ENCODE measurements at places on chromosomes 2 and 18.

- no peak for DNase-seq
These were observed 72.5 kb downstream of the KLF7 start for GRCh38 chr2:207093234-207093633.

GRCh38 chr2:15649561-15650255, 58.0 kb downstream of the DDX1 start:
- no peak for DNase-seq

- DNase-seq, result no peak
These were observed 15.5 kb downstream of the MROH2A start for GRCh38 chr2:233793465-233794127.

DNA sequence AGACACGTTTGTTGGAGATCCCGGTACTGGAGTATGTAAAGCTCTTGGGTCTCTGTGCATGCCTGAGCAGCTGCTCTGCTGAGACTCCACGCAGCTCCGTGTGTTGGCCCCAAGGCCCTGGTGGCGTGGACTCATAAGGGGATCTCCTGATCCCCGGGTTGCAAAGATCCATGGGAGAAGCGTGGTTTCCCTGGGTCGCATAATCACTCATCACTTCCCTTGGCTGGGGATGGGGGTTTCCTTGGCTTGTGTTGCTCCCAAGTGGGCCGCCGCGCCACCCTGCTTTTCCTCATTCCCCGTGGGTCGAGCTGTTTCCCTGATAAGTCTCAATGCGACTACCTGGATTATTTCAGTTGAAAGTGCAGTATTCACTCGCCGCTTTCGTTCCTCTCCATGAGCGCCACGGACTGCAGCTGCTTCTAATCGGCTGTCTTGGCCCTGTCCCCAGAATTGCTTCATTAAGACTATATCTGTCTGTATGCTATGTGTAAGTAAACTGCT, 76.0 kb downstream of the EPC2 start:
- no peak for DNase-seq

GRCh38 chr2:44553456-44553855, 191.7 kb downstream of the CAMKMT start:
- no peak for DNase-seq

GRCh38 chr2:85490861-85491755, 47.9 kb upstream of the MAT2A start:
- DNase-seq, result no peak

DNA sequence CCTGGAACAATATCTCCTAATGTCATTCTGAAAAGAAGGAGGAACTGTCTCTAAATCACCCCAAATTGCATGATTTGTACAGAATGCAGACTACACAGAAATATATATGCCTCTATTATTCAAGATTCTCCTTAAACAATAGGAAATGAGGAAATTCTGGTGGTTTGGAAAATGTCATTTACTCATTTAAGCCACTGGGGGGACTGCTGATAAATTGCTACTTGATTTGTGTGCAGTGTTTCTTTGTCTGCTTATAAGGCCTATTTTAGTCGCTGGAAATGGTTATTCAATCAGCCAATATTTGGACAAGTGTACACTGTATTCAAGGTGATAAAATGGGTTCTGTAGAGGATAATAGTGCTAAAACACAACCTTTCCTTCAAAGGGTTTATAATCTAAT, 801.9 kb upstream of the CELF4 start:
- DNase-seq, result no peak

GRCh38 chr2:111972955-111973565, 74.7 kb downstream of the MERTK start:
- DNase-seq, result no peak

GRCh38 chr18:49677081-49677480, 115.2 kb downstream of the LIPG start:
- no peak for DNase-seq

GRCh38 chr2:696463-696862, 19.3 kb upstream of the TMEM18 start:
- DNase-seq, result no peak

DNA sequence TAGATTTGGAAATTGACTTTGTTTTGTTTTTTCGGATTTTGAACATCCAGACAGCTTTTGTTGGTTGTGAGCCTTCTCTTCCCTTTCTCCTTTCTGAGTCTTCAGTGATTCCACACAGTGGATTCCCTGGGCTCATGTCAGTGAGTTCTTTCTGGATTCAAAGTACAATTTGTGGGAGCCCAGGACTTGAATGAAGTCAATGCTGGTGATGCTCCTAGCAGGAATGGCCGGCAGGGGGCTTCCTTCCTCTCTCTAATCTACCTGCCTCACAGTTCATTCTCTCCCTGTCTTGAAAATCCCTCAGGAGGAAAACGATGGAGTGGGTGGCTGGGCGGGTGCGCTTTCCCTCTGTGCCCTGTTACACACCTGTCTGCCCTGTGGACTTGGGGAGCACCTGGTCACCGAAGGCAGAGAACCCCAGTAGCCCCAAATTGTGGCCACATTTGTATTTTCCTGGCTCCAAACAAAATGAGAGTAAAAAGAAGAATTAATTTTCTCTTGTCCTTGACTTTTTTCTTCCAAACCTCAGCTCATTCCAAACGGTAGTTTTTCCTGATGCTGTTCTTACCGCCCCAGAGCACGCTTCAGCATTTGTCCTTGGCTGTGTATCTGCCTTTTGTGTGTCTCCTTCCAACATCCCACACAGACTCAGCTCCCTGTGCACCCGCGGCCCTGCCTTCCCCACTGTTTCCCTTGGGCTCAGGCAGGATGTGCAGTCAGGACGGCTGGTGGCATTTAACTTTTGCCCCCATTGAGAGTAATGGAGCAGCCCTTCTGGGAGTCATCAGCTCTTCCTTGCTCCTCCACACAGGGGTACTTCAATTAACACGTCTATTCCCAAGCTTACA, 86.6 kb downstream of the MARCO start:
- DNase-seq, result no peak

- DNase-seq, result no peak
These were observed 124.5 kb downstream of the PLB1 start for GRCh38 chr2:28620291-28620793.

DNA sequence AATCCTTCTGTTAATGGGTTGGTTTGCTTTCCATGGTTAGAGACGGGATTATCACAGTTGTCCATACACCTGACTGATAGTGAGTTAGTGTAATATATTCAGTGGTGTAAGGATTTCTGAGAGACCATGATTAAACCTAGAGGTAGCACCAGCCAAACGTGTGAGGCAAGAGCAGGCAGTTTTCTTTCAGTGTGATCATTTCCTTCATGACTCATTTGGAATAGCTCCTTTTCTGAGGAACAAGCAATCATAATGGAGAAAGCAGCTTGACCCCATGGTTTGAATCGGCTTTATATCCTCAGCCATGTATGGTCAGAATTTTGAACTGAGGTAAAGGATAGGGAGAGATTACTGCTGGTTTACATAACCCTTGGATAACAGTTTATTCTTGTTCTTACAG, 2.9 kb downstream of the MXD1 start:
- no peak for DNase-seq
